Pericardium fibroblast (primary cell): ENCODE measurements at places on chromosomes 7 and 10. TPM values are rescaled to one million over a fixed set of nuclear protein-coding genes. Genes with fewer than 3 reads are reported as not detected.

GIMAP2 gene
- total RNA-seq = 0.09 and 0.12 TPM in 2 replicates

LRGUK gene
- under 0.01 TPM in 2 replicates for total RNA-seq

DENND2A gene
- total RNA-seq = 8.8 and 15.3 TPM in 2 replicates

APBB1IP gene
- total RNA-seq = 0.51 TPM in 1 of 2 replicates, not detected in the other

CPED1 gene
- total RNA-seq = 6.1 and 6.9 TPM in 2 replicates

GJD4 gene
- total RNA-seq = not detected in 2 replicates

CDH23 gene
- total RNA-seq = under 0.01 and 1.1 TPM in 2 replicates

CPA2 gene
- total RNA-seq = not detected in 2 replicates

CDHR1 gene
- 0.26 and 0.35 TPM in 2 replicates for total RNA-seq
